Non-pigmented ciliary epithelial cell (primary cell): ENCODE measurements at places on chromosomes 1 and 21.

DNA sequence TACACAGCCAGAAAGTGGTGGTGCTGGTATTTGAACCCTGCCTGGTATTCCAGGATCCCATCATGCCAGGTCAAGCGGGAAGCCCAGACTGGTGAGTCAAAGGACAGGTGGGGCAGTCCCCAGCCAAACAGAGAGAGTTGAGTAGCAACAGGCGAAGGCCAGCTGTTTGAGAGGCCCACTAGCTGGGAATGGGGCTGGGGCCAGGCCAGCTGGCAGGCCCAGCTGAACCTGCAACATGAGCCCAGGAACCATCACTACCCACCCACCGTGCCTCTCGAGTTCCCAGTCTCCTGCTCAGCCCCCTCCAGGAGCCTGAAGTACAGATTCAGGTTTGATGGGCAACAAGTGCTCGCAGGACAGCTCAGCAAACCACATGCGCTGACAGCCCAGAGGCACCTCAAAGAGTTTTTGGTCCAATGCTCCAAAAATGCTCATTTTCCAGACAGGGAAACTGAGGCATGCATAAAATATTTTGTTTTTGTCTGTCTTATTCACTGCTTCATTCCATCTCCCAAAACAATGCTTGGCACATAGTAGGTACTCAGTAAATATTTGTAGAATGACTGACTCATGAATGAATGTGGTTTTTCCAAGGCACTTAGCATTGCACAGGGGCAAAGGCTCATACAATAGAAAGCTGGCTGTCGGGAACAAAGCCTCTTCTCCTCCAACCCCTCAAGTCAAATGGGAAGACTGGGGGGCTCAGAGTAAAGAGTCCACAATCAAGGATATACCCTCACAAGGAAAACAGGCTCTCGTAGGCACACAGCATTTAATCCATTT is 42.5 kb upstream of the CLIC4 start:
- DNase-seq = no peak

DNA sequence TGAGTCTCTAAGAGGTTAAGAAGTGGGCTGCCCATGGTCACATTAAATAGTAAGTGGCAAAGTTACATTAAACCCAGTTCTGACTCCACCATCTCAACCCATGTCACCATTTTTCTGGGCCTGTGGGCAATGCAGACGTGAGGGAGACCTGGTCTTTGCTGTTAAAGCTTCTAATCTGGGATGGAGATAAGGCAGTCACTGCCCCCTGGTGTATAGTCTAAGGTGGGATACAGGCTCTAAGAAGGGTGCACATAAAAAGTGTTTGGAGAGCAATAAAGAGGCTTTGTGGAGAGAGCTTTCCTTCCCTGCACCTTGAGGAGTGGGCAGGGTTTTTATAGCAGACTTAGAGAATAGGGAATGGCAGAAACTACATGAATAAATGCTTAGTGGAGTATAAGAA is 141.3 kb downstream of the ROR1 start:
- DNase-seq = no peak

DNA sequence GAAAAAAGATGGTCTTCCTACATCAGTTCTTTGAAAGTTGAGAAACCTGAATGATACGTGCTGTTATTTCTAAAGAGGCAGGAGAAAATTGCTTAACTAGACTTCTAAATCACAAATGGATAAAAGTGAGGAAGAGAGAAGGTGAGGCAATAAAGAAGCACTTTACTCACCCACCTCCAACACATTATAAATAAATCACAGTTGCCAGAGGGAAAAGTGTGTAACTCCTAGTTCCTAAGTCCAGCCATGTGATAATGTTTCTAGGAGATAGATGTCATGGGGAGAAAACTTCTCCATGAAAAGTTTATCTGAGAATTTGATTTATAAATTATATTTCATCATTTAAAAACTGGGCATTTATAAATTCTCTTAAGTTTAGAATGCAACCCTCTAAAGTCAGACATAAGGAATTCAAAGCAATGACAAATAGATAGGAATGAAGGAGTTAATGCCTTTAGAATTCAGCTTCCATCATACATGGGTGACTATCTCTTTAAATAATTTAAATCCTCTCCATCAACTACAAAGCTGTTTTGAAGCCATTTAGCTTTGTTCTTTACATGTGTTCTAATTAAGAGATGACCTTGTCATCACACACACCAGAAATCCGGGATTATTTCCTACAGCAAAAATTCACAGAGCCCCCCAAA is 60.0 kb downstream of the NRIP1 start:
- DNase-seq = no peak

DNA sequence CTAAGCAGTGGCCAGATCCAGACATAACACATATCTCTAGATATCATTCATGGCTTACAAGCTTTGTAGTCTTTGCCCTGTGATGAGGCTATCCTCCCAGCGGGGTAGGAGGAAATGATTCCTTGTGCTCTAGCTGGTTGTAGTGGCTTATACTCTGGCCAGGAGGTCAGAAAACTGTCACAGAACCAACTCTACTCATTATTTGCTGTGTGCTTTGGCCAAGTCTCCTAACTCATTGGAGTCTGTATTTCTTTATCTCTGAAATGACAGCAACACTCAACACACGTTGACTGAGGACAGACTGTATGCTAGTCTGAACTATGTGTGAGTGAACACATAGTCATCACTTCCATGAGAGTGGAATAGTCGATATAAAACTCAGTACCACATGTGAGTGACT is 116.7 kb upstream of the F3 start:
- DNase-seq = peak; percentile 45

GRCh38 chr1:26097696-26098095 is 13.9 kb upstream of the PDIK1L start:
- DNase-seq = peak; percentile 32

DNA sequence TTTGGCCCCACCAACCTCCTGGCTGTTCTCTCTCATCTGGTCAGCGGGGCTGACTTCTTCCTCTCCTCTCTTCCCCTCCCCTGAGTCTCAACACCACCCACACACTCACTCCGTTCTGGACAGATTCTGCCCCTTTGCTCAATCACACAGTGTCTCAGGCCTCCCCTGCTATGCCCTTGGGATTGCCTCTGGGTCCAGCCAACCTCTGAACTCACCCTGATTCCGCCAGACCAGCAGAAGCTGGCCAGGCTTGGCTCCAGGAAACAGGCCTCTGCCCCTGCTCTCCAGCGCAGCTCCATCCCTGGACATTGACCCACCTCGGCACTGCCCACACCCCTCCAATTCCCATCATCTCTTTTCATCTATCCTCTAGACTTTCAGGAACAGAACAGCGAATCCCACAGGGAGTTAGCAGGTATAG is 22.1 kb downstream of the AHDC1 start:
- no peak for DNase-seq

DNA sequence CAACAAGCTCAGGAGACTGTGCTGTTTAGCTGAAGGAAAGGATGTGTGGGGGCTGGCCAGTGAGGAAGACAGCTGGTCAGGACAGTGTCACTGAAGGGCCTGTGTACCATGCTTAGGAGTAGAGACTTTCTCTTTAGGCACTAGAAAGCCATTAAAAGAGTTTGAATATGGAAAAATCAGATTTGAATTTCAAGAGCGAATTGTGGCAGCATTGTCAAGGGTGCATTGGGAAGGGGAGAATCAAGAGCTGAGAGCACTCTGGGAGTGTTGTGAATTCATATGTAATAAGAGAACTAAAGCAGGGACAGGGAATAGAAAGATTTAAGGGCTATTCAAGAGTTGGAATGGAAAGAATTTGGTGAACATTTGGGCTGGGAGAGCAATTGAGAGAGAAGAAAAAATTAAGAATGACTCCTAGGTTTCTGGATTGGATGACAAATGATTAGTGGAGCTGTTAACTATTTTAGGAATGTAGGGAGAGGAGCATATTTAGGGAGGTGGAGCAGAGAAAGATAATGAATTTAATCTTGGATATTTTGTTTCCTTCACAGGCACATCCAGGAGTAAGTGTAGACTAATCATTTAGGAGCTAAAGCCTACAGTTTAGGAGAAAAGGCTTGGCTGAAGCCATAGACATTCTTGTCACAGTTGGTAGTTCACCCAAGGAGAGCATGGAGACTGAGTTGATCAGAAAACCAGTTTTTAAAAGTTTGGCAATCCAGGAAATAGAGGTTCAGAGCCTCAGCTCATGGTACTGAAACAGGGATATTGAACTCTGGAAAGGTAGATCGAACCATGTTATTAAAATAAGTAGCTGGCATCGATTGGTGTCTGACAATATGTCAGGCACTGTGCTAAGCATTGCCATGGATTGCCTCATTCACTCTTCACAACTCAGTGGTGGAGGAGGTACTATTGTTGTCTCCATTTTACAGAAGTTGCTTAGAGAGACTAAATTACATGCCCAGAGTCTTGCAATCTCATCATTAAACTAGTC is 23.1 kb upstream of the TOR3A start:
- DNase-seq = no peak

- no peak for DNase-seq
Observed at GRCh38 chr1:209341146-209341545, 242.4 kb upstream of the CAMK1G start.

DNA sequence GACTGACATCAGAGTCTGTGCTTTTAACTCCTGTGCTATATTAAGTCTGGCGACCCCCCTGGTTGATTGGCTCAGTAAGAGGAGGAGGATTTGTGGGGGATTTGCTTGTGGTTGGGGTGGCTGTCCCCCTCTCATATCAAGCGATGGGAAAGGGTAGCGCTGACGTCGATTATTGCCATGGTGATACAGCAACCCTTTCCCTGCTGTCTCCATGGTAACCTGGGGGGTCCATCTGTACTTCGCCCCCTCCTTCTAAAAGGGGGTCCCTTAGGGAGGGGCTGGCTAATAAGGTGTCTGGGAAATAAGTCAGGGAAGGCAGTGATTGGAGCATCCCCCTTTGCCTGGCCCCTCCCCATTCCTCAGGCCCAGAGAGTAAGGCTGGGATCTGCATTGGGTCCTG is 4.7 kb downstream of the FAM229A start:
- no peak for DNase-seq

DNA sequence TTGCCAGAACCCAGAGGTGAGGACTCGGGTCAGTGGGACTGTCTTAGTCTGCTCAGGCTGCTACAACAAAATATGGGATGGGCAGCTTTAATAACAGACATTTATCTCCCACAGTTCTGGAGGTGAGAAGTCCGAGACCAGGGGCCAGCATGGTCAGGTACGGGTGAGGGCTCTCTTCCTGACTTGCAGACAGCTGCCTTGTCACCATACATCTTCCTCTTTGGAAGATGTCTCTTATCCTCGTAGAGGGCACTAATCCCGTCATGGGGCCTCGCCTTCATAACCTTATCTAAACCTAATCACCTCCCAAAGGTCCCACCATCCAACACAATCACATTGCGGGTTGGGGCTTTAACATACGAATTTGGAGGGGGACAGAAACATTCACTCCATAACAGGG is 51.9 kb downstream of the GLUL start:
- no peak for DNase-seq

- DNase-seq = no peak
Observed at GRCh38 chr1:8512504-8512903, 194.6 kb downstream of the SLC45A1 start.

- DNase-seq = no peak
Observed at GRCh38 chr1:29743264-29743663, 506.9 kb downstream of the PTPRU start.

GRCh38 chr1:108816049-108816893 is 40.6 kb downstream of the AKNAD1 start:
- peak; percentile 76 for DNase-seq

DNA sequence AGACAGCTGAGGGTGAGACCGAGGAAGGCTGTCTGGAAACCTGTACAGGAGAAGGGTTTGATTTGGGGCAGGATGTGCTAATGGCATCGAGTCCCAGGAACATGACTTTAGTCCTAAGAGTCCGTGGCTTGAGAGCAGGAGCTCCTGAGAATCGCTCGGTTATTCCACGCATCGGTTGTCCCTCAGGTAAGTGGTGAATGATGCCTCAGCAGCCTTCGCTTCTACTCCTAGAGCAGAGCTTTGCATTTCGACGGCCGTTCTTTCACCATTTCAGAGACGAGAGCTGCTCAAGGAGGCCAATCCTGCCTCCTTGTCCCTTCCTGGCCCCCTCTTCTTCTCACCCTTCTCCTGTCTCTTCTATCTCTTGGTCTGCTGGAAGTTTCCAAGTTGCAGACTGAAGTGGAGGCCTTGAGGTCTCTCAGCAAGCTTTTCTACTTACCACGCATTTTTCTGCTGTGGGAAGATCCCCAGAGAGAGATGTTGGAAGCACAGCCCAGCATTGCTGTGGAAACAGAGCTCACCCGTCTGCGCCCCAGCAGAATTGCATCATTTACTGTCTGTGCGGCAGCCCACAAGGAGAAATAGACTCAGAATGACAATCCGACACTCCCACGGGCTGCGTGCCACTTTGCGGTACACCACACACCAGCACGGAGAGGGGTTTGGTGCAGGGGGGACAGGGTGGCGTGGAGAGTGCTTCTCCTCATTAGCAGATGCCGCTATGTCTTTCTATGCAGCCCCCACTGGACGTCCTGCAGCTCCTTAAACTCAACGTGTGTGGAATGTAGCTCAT is 270.7 kb upstream of the C1orf174 start:
- DNase-seq = no peak

- no peak for DNase-seq
Observed at GRCh38 chr1:244035358-244035757, 15.7 kb upstream of the ZBTB18 start.

DNA sequence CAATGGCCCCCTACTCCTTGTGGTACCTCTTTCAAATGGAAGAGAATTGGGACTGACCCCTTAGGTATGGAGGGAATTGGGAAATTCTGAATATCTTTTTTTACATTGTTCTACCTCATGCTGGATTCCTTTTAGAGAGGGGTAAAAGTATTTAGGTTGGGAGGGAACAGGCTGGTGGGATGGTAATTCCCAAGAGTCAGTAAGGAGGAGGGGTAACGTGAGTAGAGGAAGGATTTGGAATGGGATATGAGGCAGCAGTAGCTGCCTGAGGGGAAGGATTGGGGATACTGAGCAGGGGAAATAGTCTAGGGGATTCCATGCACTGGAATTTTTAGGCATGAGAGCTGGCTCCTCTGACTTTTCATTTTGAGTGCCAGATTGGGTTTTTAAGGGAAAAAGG is 3.8 kb upstream of the AADACL3 start:
- DNase-seq = no peak

DNA sequence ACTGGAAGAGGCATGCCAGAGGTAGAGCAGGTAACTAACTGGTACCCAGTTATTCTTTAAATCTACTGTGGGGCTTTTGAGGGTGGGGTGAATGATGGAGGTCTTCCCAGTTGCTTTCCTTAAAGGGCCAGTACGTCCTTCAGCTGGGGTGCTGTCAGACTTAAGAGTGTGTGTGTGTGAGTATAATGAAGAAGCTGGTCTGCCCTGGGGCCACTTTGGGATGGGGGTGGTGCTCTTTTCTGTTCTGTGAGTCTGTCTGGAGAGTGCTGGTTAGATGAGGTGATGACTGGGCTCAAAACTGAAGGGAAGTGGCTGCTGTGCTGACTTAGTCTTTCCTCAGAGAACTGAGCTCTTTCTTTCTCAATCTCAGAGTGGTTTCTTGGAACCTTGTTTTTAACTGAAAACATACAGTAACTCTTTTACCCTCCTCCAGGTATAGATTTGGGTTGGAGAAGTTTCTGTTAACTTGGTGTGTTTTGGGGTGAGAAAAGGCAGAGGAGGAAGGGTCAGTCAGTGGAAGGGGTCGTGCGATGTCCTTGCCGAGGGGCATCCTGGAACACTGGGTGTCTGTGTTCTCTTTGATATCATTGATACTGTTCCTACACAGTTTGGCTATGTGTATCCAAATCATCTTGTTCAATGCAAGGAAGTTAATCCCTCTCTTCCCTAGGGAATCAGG is 746 bp downstream of the MACF1 start:
- no peak for DNase-seq
